Activated CD4-positive, alpha-beta T cell treated with anti-CD3 and anti-CD28 coated beads, Interleukin-2, amount 50 U/mL, for 24 hours (primary cell): ENCODE measurements at places on chromosomes 4 and X.

DNA sequence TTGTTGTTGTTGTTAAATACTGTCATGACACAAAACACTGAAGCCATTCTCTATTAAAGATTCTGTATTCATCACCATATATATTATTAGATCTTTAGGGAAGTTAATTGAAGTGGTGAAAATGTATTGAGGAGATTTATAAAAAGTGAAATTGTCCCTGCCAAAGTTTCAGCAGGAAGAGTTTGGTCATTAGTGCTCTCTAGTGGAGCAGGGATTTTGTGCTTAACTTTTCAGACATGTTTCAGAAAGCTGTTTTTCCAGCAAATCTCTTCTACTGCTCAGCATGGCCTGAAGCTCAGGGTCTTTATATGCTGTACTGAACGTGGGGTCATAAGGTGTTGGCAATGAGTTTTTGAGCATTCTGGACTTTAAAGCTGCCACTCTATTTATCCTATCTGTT is 36.7 kb upstream of the CXXC4 start:
- DNase-seq: no peak

DNA sequence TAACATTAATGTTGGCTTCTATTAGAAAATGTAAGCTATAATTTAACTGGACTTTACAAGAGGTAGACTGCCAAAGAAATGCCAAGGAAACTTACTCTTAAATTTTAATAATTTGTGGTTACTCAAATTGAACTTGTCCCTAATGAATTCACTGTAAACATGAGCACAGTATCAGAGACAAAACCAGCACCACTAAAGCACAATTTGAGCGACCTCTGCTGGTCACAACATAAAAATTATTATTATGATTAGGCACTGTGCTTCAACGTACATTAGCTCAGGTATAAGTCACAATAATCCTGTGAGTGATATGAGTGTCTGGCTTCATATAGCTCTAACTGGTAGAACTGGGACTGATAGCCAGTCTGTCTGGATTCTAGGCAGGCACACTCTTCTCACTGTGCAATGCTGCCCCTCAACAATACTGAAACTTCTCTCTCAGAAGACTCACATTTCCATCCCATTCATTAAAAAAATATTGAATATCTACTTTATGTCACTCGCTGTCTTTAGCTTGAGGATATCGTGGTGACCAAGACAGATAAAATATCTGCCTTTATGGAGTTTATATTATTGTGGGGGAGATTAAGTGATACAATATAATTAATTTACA is 8.0 kb downstream of the NUDT6 start:
- DNase-seq: no peak

DNA sequence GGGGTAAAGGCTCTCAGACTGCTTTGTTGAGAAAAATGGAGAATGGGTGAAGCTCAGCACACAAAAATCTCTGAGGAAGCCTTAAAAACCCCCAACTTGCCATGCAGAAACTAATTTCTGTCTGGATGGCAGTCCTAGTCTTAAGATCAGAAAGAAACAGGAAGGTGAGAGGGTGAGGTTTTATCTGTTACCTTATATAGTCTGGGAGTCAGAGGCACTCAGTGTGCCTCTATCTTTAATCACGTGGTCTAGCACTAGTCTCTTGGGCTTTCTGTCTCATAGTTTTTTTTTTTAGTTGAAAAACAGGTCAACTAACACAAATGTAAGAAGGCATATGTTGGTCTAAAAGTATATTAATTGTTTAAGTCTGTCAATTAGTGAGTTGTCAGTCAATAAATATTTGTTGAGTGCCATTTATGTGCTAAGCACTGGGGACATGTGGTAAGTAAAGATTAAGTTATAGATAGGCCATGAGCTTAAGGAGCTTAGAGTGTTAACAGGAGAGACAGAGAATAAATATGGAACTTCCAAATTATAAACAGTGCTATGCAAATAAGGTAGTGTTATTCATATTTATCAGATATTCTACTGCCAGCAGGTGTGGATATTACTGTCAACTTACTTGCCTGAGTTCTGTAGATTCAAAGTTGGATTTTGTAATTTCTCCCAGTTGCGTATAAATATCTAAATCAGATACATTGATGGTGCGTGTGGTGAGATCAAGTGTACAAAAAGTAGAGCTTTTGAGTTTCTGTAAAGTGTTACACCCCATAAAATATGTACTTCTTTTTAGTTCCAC is 7.0 kb downstream of the CYBB start:
- no peak for DNase-seq

GRCh38 chr4:67549123-67549522 is 3.8 kb upstream of the CENPC start:
- no peak for DNase-seq

DNA sequence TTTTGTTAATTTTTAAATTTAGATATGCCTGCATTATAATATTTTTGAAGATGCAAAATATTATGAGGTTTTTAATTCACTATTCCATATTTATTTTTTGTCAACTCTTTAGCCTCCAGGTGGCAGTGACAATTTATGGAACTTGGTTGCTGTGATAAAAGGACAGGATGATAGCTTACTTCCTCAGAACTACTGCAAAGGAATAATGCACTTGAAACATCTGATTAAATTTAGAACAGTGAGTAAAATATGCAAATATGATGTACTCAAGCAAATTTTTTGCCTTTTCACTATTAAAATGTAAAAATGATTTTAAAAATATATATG is 45.1 kb downstream of the SPATA4 start:
- peak; percentile 2 for DNase-seq

GRCh38 chrX:124348885-124349453 is 2.6 kb downstream of the SH2D1A start:
- no peak for DNase-seq

- no peak for DNase-seq
Measured at GRCh38 chr4:124203613-124204238, 508.8 kb downstream of the ANKRD50 start.

- DNase-seq: no peak
Measured at GRCh38 chr4:26386386-26386785, 65.6 kb downstream of the RBPJ start.

DNA sequence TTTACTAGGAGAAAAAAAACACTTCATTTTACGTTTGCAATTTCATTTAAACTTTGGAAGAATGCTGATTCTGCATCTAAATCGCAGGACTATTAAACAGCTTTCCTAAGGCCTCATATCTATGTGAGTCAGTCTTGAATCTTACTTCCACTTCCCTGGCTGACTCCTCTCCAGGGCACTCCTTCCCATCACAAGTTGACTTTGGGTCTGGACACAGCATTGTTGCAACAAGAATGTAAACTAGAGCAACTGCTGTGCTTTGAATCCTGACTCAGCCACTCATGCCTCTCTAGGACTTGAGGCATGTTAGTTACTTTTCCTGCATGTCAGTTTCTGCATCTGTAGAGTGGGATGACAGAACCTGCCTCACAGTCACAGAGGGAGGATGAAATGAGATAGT is 413.8 kb downstream of the FAT4 start:
- no peak for DNase-seq

GRCh38 chr4:158913766-158914165 is 144.9 kb downstream of the FNIP2 start:
- DNase-seq: no peak

DNA sequence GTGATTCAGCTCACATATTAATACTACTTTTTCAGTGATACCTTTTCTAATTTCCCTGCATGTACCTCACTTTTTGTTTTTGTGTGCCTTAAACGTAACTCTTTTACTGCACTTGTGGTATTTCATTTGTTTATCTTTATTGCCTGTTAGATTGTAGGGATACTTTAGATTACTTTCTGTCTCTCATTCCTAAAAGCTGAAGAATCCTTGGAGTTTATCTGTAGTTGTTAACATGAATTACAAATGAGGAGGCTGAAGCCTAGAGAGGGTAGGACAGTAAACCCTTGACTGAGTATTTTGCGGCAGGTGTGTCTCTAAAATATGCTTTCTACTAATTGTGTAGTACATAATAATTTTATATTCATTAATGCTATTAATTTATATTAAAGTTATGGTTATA is 34.9 kb downstream of the BMP2K start:
- no peak for DNase-seq

- no peak for DNase-seq
Measured at GRCh38 chr4:76087007-76087769, 12.7 kb downstream of the ART3 start.

- DNase-seq: no peak
Measured at GRCh38 chr4:56630876-56631666, 50.0 kb downstream of the HOPX start.

DNA sequence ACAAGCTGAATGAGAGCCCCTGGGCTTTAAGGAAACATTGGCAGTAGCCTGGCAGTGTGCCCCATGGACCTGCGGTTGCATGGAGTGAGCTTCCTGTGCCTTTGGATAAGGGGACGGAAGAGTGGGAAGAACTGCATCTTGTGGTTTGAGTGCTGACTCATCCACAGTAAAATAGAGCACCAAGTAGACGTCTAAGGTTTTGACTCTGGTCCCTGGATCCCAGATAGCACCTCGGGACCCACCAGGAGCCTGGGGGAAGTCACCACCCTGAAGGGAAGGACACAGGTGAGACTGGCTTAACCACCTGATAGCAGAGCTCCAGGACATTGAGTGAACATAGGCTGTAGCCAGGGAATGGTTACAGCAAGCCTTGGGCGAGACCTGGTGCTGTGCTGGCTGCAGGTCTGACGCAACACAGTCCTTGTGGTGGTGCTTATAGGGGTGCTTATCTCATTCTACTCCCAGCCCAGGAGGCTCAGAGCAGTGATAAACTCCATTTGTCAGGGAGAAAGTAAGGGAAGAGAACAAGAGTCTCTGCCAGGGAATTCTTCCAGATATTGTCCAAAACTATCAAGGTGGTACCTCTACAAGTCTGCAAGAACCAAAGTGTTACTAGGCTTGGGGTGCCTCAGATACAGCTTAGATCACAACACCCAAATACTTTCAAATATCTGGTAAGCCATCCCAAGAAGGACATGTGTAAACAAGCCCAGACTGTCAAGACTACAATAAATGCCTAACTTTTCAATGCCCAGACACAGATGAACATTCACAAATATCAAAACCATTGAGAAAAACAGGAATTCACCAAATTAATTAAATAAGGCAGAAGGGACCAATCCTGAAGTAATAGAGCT is 123.6 kb upstream of the TET2 start:
- DNase-seq: no peak

DNA sequence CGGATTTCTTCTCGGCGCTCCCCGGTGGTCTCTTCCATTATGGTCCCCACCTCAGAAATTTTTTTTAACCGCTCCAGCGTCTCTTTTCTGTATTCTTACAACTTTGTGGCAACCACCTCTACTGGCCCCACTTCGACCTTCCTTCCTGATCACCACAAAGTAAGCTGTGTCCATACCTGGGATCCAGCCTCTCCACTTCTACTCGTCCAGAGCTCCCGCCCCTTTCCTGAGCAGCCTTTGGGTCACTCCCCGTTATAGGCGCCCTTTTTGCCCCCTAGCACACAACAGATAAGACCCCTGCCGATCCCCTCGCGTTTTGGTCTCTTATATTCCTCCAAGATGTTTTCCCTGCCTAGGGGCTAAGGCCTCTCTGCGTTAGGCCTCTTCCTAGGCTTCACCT is 557 bp downstream of the PIGG start:
- DNase-seq: no peak

DNA sequence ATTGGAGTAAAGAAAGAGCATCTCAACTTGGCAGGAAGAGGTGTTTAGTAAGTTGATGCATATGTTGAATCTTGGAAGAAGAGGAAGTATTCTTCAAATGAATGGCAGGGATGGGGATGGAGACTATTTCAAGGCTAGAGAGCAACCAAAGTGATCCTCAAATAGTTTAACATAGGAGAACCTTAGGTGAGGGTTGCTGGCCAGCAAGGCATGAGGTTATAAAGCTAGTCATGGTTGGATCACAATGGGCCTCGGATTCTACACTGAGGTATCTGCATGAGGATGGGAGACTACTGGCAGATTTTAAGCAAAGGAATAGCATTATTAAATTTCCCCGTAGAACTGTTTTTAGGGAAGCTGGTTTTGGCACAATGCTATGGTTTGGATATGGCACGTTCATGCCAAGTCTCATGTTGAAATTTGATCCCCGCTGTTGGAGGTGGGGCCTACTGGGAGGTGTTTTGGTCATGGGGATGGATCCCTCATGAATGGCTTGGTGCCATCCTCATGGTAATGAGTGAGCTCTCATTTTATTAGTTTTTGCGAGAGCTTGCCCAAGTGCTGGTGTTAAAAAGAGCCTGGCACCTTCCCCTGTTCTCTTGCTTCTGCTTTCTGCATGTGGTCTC is 41.9 kb upstream of the ETNPPL start:
- no peak for DNase-seq

DNA sequence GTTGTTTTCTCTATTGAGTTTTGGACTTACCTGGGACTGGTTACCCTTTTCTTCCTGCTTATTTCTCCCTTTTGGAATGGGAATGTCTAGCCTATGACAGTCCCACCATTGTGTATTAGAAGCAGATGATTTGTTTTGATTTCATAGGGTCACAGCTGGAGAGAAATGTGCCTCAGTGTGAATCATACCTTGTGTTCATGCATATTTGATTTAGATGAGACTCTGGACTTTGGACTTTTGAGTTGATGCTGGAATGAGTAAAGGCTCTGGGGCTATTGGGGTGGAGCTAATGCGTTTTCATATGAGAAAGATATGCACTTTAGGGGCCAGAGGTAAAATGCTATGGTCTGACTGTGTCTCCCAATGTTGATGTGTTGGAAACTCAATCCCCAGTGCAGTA is 30.5 kb upstream of the TEX13C start:
- no peak for DNase-seq

DNA sequence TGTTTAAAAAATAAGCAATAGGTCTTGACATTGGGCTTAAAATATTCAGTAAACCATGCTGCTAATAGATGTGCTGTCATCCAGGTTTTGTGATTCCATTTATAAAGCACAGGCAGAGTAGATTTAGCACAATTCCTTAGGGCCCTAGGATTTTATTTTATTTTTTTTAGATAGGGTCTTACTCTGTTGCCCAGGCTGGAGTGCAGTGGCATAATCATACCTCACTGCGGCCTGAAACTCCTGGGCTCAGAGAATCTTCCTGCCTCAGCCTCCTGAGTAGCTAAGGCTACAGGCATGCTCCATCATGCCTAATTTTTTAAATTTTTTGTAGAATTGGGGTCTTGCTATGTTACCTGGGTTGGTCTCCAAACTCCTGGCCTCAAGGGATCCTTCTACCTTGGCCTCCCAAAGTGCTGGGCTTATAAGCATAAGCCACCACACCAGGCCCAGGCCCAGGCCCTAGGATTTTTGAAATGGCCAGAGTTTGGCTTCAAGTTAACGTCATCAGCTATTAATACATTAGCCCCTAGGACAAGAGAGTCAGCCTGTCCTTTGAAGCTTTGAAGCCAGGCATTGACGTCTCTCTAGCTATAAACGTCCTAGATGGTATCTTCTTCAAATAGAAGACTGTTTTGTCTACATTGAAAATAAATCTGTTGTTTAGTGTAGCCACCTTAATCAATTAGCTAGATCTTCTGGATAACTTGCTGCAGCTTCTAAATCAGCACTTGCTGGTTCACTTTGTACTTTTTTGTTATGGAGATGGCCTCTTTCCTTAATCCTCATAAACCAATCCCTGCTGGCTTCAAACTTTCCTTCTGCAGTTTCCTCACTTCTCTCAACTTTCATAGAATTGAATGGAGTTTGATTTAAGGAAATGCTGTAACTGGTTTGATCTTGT is 35.8 kb downstream of the EIF2S3 start:
- DNase-seq: no peak

- DNase-seq: no peak
Measured at GRCh38 chr4:52841682-52842456, 20.2 kb upstream of the RASL11B start.
